ENCODE measurements at places on chromosomes 6 and 20.

DNA sequence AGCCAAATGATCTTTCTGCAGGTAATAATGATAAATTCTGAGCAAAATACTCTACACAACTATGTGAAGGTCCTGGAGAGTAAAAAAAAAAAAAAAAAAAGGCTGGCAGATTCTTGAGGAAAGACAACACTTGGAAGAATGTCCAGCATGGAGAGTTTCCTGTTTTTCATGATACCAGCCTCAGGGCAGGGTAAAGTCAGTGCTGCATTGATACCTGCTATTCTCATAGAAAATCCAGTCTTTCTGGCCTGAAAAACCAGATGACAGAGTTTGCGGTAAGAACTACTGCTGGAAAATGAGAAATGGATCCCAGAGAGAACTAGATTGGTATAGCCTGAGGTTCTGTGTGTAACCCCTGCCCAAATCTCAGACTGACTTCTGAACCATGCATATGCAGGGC lies 89.1 kb downstream of the AFG1L start:
- no peak for DNase-seq

GRCh38 chr20:52601295-52601971 lies 370.7 kb upstream of the TSHZ2 start:
- DNase-seq = no peak

DNA sequence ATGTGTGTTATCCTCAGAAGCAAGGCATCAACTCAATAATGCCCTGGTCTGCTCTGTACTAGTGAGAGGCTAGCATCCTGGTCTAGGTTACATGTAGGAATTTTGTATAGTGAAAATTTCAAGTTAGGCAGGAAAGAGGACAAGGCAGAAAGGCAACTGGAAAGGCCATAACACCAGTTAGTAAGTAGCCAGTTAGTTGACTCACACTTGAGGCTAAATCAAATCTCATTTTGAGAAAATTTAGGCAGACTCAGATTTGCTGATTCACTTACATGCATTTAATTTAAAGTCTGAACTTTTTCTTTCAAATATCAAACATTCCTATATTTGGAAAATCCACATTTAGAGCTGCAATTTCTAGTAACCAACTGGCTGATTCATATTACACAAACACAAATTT lies 184.5 kb upstream of the TCF21 start:
- DNase-seq = no peak

DNA sequence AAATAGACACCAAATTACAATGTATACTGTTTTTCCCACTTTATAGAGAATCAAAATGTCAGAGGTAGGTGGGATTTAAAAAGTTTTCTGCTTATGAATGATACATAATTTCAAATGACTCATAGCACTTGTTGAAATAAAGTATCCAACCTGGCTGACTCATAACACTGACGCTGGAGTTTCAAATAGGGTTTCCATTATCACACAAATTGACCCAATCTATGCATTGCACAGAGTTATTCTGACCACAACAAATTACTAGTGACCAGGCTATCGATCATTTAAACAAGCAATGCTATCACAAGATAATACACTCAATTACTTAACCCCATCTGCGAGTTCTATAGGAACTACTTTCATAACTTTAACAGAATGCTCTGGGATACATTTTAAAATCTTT lies 31.9 kb upstream of the PRELID3B start:
- no peak for DNase-seq

DNA sequence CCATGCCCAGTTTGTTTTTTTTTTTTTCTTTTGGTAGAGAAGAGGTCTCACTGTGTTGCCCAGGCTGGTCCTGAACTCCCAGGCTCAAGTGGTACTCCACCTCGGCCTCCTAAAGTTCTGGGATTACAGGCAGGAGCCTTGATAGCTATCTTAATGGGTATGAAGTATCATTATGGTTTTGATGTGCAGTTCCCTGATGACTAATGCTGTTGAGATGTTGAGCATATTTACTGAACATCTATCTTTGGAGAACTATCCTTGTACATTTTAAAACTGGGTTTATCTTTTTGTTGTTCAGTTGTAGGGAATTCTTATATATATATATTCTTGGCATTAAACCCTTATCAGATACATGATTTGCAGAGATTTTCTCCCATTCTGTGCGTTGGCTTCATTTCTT lies 21.4 kb upstream of the MYL9 start:
- no peak for DNase-seq

DNA sequence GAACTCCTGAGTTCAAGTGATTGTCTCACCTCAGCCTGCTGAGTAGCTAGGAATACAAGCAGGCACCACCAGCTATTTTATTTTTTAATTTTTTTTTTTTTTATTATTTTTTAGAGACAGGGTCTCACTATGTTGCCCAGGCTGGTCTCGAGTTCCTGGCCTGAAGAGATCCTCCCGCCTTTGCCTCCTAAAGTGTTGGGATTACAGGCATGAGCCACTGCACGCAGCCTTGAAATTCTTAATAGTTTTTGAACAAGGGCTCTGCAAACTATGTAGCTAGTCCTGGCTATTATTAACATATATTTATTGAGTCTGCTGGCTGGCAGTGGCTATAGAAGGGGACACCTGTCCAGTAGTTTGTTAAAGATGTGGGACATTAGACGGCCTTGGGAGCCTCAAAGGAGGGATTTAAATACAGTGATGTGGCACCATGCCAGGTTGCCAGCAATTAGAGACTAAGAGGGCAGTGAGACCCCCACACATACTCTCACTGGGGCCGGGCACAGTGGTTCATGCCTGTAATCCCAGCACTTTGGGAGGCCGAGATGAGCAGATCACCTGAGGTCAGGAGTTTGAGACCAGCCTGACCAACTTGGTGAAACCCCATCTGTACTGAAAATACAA lies 21.1 kb upstream of the TAF8 start:
- DNase-seq = no peak

DNA sequence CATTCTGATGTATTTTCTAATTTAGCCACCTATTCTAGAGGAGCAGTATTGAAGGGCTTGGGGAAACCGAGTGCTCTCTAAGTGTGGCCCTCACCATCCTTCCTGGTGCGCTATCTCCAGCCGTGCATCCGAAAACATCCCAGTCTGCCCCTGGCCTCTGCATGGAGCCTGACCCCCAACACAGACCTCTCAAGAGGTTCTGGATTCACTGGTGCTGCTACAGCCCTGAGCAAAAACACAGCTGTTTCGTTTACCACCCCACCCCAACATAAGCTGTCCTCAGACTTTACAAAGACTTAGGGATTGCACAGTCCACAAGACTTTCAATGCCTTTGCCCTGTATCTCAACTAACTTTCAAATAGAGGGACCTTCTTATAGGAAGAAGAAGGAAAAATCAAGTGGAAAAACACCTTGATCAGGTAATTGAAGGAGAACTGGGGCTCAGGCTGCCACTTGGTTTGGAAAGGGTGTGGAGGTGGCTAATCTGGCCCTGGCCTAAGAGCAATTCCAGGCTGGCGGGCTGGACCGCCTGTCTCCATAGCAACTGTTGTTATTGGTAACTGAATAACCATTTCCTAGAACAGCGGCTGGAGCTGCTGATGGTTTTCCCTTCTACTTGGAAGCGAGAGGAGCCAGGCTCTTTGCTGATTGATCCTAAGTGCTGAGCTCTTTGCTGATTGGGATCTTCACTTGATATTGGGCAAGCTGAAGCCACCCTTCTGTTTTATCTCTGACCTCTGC lies 90.2 kb upstream of the TOX2 start:
- DNase-seq = no peak

DNA sequence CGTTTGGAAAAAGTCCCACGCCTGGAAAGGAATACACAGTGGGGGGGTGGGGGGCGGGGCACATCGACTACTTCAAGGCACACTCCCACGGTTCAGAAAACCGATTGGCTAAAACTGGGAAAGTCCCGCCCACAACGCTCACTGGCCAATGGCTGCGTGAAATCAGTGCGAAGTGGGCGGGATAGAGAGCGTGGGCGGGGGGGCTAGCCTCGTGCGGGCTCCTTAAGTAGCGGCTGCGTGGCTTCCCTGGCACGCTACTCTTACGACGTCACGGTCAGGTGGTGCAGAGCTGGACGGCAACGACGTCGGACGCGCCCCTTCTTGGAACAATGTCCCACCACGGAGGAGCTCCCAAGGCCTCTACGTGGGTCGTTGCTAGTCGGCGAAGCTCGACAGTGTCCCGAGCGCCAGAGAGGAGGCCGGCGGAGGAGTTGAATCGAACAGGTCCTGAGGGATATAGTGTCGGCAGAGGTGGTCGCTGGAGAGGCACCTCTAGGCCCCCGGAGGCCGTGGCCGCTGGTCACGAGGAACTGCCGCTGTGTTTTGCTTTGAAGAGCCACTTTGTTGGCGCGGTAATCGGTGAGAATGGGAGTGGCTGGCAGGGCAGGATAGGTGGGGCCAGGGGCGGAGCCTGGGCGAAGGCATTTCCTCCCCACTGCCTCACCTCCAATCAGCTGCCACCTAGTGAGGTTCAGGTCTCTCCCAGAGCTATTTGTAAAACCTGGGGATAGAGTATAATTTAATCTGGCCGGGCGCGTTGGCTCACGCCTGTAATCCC lies at the start of gene DDX43:
Gene DDX43 (plus strand): TSS at position 252 of the 778 bp plus-strand sequence. CDS start 78 bp downstream, at position 330.
- DNase-seq = no peak

GRCh38 chr6:97186416-97186999 lies 96.5 kb downstream of the MMS22L start:
- DNase-seq = peak; percentile 45

DNA sequence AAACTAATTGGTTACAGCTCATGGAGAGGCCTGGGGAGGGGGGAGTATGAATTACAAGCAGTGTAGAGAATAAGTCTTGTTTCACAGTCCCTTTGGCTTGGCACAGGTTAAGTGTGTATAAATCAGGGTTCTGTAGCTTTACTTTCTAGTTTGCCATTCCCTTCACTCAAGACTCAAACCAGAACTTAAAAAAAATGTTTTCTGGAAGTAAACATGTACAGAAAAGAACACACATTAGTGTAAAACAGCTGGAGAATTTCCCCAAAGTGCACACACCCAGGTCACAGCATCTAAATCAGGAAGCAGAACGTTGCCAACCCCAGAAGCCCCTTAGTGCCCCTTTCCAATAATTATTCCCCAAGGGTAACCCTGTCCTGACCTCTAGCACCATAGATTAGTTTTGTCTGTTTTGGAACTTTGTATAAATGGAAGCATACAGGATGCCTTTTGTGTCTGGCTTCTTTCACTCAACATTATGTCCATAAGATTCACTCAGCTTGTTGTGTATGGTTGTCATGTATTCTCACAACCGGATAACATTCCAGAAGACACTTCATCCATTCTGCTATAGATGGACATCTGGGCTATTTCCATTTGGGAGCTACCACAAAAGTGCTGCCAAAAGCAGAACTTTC lies 33.7 kb upstream of the SCUBE3 start:
- no peak for DNase-seq

DNA sequence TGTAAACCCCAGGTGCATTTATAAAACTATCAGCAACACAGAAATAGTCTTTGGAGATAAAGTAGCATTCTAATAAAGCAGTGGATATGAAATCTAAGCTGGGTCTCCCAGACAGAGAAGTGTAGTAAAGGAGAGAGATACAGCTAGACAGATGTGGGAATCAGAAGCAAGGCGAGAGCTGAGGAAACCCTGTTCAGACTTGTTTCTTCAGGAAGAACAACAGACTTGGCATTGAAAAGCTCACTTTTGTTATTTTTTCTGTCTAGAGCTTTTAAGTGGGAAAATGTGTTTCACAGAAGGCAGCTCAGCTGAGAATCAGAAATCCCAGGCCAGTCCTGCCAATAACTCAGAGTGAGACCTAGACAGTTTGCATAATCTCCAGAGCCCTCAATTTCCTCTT lies 52.9 kb downstream of the SLC35B3 start:
- DNase-seq = no peak

- DNase-seq = no peak
Measured at GRCh38 chr20:5141615-5142014, 14.8 kb downstream of the CDS2 start.

GRCh38 chr6:119303164-119303887 lies 46.2 kb downstream of the MAN1A1 start:
- DNase-seq = no peak

DNA sequence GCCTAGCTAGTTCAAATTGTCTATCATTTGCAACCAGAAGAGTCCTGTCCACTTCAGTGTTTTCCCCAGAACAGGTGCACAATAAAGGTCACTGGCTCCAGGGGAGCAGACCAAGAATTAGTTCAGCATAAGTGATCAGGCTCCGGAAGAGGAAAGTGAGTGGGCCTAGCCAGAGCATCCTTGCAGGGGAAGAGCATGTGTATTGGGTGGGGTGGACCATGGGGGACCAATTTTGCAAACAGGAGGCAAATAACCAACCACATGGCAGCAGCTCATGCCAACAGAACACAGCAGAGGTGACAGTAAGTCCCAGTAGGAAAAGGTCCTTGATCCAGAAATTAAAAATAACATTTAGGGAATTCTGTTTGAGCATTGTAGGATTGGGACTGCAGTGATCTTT lies 43.2 kb upstream of the CNR1 start:
- DNase-seq = no peak

GRCh38 chr20:24149175-24149574 lies 160.6 kb upstream of the GGTLC1 start:
- no peak for DNase-seq

GRCh38 chr20:36871640-36872570 lies 4.0 kb upstream of the TLDC2 start:
- no peak for DNase-seq

DNA sequence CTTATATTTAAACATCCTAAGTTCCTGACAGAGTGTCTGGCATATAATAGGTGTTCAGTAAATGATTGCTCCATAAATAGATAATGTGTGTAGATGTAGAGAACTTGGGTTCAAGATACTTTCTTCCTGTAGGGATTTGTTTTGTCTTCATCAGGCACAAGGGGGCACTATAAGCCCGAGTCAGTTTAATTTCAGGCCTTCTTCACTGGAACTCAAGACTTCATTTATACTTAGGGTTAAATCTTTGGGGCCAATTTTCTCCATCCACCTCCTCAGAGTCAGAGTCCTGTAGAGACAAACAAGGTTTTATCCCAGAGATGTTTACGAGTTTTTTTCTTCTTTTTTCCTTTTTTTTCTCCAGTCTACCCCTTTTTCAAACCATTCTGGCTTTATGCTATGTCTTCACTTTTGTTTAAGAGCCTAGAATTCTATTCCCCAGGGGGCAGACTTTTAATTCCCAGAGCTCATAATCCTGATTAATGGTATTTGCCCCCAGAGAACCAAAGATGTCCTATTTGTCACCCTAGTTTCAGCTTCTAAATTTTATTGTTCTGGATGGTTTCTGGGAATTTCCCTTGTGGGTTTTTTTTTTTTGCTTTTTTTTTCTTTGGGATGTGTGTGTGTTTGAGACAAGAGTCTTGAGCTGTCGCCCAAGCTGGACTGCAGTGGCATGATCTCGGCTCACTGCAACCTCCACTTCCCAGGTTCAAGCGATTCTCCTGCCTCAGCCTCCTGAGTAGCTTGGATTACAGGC lies 88.4 kb downstream of the HFE start:
- no peak for DNase-seq

DNA sequence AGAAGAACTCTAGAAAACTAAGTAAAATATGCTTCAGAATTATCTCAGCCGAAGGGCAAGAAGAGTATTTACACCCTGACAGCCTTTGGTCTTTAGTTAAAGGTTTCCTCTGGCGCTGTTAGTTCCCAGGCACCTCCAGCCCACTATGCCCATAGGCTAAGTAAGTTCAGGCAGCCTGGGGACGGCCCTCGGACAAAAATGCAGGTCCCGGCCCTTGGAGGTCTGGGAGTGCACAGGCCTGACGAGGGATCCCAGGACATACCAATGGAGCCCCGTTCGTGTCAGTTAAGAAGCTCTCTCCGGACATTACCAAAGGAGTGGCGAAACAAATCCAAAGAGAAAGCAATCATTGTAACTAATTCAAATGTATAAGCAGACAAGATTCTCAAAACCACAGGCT lies 311.8 kb downstream of the CD83 start:
- no peak for DNase-seq

GRCh38 chr6:90687775-90688380 lies 101.0 kb upstream of the MAP3K7 start:
- DNase-seq = no peak

- no peak for DNase-seq
Measured at GRCh38 chr6:26152226-26153101, 65.2 kb downstream of the HFE start.

Data from hypothalamus (tissue), 51 donors.